ENCODE measurements at places on chromosomes 6 and 20.

- DNase-seq, result no peak
Observed at GRCh38 chr6:75757295-75757694, 8.3 kb downstream of the MYO6 start.

DNA sequence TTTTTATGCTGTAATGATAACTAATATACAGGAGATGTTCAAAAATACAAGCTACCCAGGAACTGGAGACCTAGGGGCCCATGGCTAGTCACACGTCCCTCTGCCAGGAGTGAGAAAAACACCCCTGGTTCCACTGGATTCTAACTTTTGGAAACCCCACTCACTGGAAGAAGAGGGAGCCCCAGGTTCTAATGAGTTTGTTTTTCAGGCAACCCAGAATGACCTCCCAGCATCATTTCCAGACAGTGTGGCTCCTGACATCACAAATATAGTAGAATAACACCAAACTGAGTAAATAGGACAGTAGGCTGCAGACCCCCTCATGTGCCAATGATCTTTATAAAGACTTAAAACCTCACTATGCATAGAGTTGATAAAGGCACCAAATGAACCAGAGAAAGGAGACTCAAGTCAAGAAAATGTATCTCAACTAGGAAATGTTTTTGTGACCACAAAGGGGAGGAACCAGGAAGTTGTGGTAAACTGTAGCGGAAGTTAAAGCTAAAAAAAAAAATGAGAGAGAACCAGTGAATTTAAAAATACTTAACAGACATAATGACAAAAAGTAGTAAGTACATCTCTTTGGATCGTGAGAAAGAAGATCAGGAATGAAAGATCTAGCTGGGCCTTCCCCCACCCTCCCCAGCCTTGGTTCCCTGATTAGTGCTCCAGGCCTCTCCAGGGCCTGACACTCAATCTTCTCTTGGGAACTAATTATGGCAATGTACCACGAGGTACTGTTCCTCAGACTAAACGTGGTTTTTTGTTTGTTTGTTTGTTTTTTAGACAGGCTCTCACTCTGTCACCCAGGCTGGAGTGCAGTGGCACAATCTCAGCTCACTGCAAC is 19.8 kb downstream of the HLA-E start:
- no peak for DNase-seq

DNA sequence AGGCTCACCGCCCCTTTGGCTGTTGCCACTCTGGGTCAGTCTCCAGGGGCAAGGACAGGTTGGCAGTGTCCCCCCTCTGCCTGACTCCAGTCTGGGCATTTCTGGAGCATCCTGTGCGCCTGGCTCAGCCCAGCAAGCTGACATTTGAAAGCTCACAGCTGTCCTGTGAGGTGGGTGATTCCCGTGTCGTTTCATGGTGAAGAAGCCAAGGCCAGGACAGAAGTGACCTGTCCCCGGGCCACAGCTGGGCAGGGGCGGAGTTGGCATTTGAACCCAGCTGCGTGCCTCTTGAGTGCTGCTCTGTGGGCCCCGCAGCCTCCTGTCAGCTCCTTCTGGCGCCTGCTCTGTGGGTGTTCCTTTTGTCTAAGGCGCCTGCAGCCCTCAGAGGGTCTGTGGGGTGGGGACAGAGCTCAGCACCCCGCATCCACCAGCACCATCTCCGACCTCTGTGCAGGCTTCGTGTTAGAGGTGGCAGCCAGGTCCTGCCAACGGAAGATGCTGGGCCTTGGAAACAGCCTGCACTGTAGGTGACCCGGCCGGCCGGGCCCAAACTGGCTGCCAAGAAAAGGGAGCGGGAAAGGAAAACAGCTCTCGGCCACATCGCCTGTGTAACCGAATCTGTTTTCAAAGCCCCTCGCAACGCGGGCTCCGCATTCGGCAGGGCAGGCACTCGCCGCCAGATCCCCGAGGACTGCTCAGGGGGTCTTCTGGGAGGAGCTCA is 5.8 kb upstream of the GATA5 start:
- DNase-seq, result no peak

DNA sequence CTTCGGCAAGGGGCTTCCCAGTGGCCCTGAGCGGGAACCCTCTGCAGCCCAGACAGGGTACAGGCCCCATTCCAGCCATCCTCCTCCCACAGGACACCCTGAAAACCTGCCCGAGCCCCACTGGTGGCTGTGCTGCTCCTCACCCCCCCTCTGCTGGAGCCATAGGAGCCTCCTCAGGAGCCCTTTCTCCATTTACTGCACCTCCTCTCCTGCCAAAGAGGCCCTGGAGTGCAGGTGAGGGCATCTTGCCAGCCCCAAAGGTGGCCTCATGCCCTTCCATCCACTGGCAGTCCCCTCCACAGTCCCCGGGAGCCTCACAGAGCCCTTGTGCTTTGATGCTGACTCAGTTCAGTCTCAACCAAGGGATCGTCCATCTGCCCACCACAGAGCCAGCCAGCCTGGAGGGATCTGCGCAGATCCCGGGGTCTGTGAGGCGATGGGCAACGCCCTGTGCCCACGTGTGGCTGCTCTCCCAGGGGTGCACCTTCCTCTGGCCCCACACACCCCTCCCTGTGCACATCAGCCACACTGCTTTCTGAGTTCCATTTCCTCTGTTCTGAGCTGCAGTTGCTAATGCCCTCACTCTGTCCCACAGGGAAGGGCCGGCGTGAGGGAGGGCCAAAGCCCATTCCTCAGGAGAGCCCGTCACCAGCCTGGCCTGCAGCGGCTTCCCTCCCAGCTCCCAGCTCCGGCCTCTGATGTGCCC is 228.5 kb downstream of the DLL1 start:
- DNase-seq, result no peak

DNA sequence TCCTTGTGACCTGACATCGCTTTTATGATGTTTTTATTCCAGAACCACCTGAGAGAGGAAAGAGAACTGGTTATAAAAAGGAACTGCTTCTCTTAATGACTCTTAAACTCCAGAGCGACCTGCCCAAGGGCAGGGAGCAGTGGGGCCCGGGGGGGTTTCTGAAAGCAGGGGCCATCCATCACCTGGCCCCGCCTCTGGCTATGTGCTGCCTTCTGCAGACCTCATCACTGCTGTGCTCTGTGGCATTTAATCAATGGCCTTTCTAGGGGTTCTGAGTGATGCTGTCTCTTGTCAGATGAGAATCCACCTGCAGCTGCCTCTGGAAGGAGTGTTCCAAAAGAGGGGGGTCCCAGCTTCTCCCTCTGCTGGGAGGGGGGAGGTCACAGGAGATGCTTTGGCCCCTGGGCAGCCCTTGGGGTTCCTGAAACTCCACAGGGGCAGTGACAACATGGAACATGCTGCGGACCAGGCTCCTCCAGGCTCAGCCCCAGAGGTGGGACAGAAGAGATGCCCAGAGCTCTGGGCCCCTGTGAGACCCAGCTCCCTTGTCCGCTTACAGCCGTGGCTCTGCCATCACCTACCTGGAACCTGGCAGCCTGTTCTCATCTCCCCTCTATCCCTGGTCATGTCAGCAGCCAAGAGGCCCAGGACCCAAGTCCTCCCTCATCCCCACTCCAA is 177.1 kb upstream of the SULF2 start:
- no peak for DNase-seq

DNA sequence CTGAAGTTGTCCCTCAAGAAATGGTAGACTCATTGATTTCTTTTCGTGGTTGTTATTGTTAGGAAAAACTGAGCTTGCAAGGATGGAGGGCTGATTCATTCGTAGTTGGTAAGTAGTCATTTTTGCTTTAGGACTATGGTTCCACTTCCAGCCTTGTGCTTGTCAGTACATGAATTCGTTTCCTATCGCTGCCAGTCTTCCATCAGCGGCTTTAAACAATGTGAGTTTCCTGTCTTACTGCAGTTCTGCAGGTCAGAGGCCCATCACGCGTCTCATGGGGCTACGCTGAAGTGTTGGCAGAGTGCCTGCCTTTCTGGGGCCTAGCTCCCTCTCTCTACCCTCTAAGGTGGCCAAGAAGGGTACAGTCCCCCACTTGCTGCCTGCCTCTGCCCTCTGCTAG is 11.4 kb upstream of the MDFI start:
- no peak for DNase-seq

GRCh38 chr20:34332262-34332920 is 29.2 kb upstream of the AHCY start:
- no peak for DNase-seq

- no peak for DNase-seq
Observed at GRCh38 chr6:128333581-128334223, 186.7 kb downstream of the PTPRK start.

- no peak for DNase-seq
Observed at GRCh38 chr20:2156666-2157624, 55.3 kb downstream of the STK35 start.

DNA sequence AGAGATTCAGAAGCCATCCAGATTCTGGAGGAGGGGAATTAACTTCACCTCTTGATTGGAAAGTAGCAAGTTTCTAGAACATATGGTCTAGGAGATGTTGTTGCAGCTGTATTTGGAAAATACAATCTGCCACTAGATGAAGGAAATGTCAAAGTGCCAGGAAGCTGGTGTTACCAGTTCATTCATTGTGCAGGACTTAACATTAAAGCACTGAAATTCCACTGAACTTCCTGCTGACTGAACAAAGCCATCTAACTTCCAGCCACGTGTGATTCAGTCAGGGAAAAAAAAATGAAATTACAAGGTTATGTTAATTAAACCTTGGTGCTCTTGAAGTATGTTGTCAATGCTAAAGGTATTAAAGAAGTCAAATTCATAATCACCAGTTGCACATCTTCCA is 321.5 kb upstream of the SASH1 start:
- DNase-seq, result no peak

GRCh38 chr6:90167514-90168379 is 128.9 kb downstream of the BACH2 start:
- DNase-seq, result no peak

DNA sequence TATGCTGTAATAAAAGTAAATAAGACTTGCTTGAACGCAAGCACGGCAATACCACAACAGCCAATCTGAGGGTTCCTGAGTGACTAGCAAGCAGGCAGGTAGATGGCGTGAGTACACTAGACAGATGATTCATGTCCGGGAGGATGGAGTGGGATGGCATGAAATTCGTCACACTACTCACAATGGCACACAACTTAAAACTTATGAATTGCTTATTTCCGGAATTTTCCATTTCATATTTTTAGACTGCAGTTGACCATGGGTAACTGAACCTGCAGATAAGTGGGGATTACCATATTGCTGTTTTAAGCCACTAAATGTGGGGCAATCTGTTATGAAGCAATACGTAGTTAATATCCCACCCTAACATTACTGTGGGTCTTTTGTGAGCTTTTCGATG is 93.6 kb upstream of the NFATC2 start:
- no peak for DNase-seq

DNA sequence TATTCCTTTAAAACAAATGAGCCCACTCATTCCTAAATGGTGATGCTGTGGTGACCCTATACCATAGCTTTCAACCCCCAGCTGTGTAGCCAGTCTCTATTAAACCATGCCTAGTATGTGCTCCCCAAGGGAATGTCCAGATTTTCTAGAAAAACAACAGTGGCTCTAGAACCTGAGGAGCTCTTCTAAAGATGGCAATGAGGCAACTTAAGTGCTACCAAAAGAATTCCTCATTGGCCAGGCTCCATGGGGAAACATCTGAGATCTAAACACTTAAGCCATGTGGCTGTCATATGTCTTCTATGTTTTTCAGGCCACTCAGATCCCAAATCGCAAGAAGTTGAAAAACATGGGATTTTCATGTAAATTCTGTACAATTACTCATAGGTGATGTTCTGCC is 191.0 kb downstream of the TPBG start:
- DNase-seq, result no peak

GRCh38 chr6:145022199-145022796 is 713.0 kb downstream of the EPM2A start:
- no peak for DNase-seq

DNA sequence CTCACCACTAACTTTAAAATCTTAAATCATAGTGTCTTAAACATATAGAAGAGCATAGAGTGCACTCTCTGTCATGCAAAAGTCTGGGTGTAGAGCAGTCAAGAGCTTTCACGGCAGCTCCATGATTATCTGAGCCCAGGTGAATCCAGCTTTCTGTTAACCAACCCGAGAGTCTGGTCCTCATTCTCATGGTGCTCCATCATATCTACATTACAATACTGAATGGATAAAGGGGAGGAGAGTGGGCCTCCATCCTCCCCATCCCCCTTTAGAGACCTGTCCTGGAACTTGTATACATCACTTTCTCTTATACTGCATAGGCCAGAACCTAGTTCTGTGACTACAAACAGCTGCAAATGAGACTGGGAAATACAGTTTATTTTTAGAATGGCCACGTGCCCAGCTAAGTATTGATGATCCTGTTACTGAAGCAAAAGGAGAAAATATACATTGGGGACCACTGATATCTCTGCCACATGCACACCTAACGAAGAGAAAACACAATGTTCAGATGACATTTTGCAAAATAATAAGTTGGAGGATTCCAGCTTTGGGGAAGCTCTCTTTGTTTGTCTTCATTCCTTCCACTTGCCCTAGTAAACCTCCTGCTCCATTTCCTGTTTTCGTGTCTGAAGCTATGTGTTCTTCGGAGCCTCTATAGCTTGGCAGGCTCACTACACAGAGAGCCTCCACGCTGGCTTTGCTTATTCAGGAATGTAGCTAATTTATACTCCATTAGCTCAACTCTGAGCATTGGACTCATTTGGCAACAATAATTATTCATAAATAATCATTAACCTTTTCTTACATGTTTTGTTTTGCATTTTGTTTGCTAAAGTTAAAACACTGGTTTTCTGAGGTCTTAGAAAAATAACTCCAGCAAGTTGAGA is 110.1 kb downstream of the IYD start:
- DNase-seq, result no peak

DNA sequence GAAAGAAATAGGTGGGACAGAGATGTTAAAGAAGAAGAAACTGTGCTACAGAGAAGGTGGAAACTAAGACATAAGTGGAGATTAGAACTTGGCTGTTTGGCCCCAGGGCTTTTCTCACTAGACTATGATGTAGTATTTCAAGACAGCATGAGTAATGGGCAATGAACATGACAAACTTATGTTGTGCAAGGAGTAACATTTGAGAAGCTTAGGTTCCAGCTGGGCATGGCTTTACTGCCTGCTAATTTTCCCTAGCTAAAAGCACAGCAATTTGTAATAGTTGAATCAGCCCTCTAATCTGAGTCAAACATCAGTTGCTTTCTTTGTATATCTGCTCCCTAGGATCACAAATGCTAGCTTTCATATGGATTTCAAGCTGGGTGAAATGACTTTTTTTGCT is 294.3 kb upstream of the BMP2 start:
- no peak for DNase-seq
